NCI-H1105 treated with DMSO at 0.1 percent for 48 hours (cell line): ENCODE measurements at places on chromosomes 2 and 18.

DNA sequence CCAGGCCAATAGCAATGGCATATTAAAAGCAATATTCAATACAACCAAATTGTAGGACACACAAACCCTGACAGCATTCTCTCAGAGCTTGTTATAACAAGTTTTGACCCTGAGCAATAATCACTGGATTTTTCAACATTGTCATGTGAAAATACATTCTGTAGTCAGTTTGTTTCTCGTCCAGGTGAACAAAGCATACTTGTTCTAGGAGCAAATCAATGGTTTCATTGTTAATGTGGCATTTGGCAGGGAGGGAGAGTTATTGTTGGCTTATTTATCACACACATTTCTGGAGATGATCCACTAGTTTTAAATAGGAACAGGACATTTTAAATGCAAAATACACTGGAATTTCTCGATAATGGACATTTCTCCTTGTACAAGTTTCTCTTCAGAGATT, 69.9 kb upstream of the L3MBTL4 start:
- DNase-seq = no peak

DNA sequence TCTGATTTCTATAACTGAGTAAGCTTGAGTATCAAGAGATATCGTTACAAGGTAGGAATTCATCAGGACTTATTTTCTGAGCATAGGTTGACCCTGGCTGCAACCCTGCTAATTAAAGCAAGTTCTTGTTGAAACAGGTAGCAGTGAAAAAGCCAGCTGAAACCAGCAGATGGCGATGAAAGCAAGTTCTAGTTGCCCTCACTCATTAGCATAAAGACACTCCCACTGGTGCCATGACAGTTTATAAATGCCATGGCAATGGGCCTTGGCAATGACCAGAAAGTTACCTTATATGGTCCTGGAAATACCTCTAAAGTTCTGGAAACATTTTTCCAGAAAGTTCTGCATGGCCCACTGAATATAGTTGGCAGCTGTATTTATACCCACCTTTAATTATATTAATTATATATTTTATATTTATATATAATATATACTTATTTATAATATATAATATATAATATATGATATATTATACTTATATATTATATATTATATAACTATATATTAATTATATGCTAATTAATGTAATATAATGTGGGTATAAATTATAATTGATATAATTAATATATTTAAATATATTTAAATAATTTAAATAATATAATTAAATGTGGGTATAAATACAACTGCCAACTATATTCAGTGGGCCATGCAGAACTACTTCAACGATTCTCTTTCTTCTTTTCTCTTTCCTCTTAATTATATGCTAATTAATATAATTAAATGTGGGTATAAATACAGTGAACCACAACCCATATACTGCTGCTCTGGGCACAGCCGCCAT, 188.0 kb downstream of the CDH7 start:
- DNase-seq = peak; percentile 45

DNA sequence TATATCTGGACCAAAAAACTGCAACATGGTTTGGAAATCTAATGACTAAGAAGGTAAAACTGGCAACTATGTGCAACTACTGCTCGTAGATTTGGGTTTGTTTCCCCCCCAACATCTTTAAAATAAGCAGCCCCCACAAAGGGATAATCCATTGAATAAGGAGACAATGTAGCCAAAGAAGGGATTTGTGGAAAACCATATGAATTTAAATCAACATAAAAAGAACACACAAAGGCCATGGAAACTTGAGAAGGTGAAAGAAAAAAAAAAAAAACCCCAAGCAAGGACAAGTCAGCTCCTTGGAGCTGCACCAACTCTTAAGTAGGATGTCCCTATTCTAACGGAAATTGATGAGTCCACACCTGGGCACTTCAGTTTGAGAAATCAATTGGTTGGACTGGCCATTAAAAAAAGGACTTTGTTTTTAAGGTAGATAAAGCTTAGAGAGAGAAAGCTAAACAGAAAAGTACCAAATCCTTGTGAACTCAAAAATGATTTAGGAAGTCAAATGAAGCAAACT, 53.7 kb upstream of the ST8SIA5 start:
- DNase-seq = no peak

- DNase-seq = no peak
These were observed 15.1 kb upstream of the MBOAT2 start for GRCh38 chr2:9018534-9018933.
